B cell (primary cell): ENCODE measurements at places on chromosomes 3 and 15. TPM values are rescaled to one million over a fixed set of nuclear protein-coding genes. Genes with fewer than 3 reads are reported as not detected.

DNA sequence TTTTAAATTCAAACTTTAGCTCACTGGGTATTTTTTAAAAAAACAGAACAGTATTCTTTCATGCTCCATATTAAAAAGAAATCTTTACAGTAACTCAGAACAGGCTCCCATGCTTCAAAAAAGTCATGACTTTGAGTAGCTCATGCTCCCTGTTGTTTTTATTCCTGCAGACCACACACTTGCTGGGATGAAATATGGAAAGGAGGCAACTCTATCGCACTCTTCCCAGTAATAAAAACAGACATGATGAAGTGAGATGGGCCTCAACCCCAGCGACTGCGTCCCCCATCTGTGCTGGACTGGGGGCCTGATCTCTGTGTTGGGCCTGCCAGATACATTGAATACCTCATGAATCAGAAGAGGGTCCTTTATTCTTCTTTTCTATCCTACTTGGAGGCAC, 58.9 kb downstream of the ARHGEF3 start:
- H3K4me1 ChIP-seq = no peaks in the 10 kb centered on the region
- no peak for DNase-seq
- peaks cover 1% of the 10 kb centered on the region for H3K36me3 ChIP-seq
- H3K4me3 ChIP-seq = no peak overlapping the region
- H3K27ac ChIP-seq = no peak overlapping the region

Gene ABI3BP
- not detected in 2 replicates for total RNA-seq

DNA sequence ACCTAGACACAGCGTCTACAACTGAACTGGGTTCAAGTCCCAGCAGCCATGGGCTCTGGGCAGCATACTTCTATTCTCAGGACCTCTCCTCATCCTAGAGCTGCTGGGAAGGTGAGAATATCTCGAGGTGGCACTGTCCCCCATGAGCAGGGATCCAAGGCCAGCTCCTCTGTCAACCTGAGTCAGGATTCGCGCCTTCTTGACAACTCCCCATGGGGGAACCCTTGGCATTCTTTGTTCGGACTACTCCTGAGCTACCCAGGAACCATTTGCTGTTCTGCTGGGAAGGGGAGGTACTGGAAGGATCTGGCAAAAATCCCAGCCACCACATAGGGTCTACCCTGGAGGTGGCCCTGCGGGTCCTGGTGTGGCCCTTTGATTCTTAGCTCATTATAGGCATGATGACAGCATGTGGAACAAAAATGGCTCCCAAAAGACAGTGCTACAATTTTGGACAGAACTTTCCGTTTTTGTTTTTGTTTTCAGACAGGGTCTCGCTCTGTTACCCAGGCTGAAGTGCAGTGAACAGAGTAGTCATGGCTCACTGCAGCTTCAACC, 22.3 kb downstream of the PLXNB1 start:
- H3K4me3 ChIP-seq = no peak overlapping the region
- H3K4me1 ChIP-seq = no peaks in the 10 kb centered on the region
- no peaks in the 10 kb centered on the region for H3K36me3 ChIP-seq
- no peaks in the 10 kb centered on the region for H3K27me3 ChIP-seq
- no peak overlapping the region for H3K27ac ChIP-seq
- no peak for DNase-seq

DNA sequence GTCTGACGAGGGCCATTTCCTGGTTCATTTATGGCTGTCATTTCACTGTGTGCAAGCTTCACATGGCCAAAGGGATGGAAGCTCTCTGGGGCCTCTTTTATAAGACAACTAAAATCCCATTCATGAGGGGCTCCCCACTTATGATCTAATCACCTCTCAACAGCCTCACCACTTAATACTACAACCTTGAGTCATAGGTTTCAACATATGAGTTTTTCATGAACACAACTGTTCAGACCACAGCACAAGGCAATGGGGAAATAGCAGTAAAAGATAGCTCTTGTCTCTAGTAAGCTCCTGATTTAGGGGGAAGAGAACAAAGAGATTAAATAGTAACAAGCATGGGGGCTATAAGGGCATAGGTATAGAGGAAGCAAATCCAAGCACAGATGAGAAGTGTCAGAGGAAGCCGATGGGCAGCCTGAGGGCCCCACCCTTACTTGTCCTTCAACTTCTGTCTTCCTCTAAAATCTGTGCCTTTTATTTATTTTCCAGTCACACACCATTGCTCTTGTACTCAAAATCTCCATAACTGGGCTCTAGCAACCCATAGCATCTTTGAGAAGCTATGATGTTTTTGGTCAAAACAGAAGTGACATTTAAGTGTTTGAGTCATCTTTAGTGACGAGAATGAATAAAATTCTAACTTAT, 329.1 kb downstream of the UNC13C start:
- no peaks in the 10 kb centered on the region for H3K4me1 ChIP-seq
- H3K27ac ChIP-seq = no peak overlapping the region
- no peaks in the 10 kb centered on the region for H3K27me3 ChIP-seq
- no peak overlapping the region for H3K4me3 ChIP-seq
- DNase-seq = no peak

- H3K27me3 ChIP-seq = no peaks in the 10 kb centered on the region
- no peak overlapping the region for H3K4me3 ChIP-seq
- DNase-seq = no peak
- peaks cover 7% of the 10 kb centered on the region for H3K36me3 ChIP-seq
- no peak overlapping the region for H3K27ac ChIP-seq
These were observed 57.2 kb downstream of the SNX4 start for GRCh38 chr3:125462722-125463299.

DNA sequence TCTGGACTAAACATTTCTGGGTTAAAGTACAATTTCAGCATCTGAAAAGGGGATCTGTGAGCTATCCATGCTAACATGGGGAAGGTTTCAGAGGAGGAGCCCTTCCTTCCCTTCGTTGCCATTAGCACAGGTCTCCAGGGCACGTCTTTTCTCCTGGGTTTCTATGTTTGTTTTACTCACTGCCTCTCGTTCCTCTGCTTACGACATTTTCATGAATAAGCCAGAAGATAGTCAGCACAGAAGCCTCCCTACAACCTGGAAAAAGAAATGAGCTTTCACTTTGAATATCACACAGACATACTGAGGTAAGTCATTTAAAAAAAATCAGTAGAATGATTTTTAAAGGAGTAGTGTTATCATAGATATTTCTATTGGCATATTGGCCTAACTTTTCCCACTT, 117.2 kb upstream of the KCNMB2 start:
- H3K4me1 ChIP-seq = no peaks in the 10 kb centered on the region
- H3K27me3 ChIP-seq = no peaks in the 10 kb centered on the region
- no peaks in the 10 kb centered on the region for H3K36me3 ChIP-seq
- no peak overlapping the region for H3K4me3 ChIP-seq

GRCh38 chr3:12879191-12879815, 37.9 kb upstream of the RPL32 start:
- H3K4me1 ChIP-seq = peaks cover 17% of the 10 kb centered on the region
- H3K27me3 ChIP-seq = no peaks in the 10 kb centered on the region
- no peak overlapping the region for H3K4me3 ChIP-seq
- no peaks in the 10 kb centered on the region for H3K36me3 ChIP-seq
- H3K27ac ChIP-seq = no peak overlapping the region

Gene REC114
- total RNA-seq = not detected in 2 replicates

DNA sequence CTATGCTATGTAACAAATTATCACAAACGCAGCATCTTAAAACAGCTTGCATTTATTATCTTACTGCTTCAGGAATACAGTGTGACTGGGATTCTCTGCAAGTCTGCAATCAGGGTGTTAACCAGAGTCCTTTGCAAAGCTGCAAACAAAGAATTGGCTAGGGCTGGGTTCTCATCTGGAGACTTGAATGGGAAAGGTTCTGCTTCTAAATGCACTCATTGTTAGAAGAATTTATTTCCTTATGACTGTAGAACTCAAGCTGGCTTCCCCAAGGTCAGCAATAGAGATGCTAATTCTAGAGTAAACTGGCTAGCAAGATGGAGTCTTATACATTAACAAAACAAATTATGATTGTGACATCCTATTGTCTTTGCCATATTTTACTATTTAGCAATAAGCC, 673.7 kb downstream of the DIPK2A start:
- H3K36me3 ChIP-seq = no peaks in the 10 kb centered on the region
- no peak overlapping the region for H3K4me3 ChIP-seq
- no peak overlapping the region for H3K27ac ChIP-seq
- H3K4me1 ChIP-seq = no peaks in the 10 kb centered on the region

- no peaks in the 10 kb centered on the region for H3K27me3 ChIP-seq
- no peaks in the 10 kb centered on the region for H3K36me3 ChIP-seq
- no peak overlapping the region for H3K27ac ChIP-seq
- DNase-seq = no peak
- peaks cover 52% of the 10 kb centered on the region for H3K4me1 ChIP-seq
These were observed 4.5 kb downstream of the MESP2 start for GRCh38 chr15:89780601-89781000.

DNA sequence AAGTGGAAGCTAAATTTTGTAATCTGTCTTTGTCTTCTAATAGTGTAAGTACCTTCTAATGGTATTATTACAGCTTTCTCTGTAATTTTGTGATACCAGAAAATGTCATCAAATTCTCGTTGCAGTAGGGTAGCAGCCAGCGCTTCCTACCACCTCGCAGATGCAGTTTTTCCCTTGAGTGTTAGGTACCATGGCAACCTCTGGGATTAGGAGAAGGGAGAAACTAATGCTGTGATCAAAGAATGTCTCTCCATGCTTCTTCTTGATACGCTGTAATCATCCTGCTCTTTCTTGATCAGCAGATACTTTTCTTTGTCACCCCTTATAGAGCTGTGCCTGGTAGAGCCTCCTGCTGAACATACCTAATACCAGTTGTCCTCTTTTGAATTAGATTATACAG, 27.7 kb downstream of the SRP14 start:
- H3K4me3 ChIP-seq = no peak overlapping the region
- H3K36me3 ChIP-seq = peaks cover 22% of the 10 kb centered on the region
- H3K4me1 ChIP-seq = no peaks in the 10 kb centered on the region
- no peak overlapping the region for H3K27ac ChIP-seq
- DNase-seq = no peak

DNA sequence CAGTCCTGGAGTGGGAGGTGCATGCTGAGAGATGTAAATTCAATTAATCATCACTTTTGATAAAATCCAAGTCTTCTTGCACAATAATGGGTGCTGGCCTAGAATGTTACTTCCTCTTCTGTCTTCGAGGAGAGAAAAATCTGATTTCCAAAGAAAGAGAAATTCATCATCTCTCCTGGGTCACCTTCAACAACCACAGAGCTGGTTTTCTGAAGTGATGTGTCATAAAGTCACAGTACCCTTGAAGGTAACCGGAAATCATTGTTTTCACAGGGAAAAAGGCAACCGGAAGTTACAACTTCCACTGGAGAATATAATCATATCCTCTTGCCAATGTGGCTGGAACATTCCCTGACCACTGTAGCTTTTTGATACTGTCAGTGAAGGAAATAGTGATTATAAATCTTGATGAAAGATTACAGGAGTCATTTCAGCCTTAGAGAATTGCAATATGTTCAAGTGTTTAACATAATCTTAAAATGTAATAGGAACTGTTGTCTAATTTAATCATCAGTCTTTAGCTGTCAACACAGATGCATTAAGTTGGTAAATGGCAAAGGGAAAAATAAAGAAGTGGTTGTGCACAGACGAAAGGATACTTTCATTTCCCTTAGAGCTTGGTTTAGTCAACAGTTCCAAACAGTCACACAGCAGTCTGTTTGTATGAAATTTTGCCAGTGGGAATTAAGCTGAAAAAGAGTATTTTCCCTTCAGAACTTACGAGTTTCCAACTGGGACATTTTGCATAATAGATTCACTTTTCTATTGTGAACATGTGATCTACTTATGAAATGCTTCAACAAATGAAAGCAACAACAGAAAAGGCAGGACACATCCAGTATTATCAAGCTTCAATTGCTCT, 106.5 kb upstream of the SLC4A7 start:
- DNase-seq = peak; percentile 16
- no peaks in the 10 kb centered on the region for H3K27me3 ChIP-seq
- H3K4me1 ChIP-seq = peaks cover 23% of the 10 kb centered on the region
- no peak overlapping the region for H3K4me3 ChIP-seq

Gene MUSTN1
- 0.79 and 5.1 TPM in 2 replicates for total RNA-seq

DNA sequence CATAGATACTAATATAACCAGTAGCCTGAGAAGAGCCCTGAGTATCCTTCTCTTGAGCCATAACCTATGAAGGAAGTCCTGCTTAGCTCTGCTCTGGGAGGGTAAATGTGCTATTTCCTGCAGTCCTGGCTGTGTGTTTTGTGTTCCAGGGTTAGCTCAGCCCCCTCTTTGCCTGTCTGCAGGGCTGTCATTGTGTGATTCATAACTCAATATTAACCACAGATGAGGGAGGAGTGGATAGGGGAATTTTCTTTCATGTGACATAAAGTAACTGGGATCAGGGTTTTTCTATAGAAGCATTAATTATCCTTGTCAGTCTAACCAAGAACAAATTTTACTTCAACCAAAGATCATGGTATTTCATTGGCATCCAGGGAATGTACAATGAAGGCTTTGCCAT, 183.3 kb upstream of the ZBTB20 start:
- H3K36me3 ChIP-seq = no peaks in the 10 kb centered on the region
- DNase-seq = no peak
- no peak overlapping the region for H3K27ac ChIP-seq
- no peaks in the 10 kb centered on the region for H3K4me1 ChIP-seq

- no peaks in the 10 kb centered on the region for H3K27me3 ChIP-seq
- no peaks in the 10 kb centered on the region for H3K4me1 ChIP-seq
- no peak overlapping the region for H3K27ac ChIP-seq
- no peak overlapping the region for H3K4me3 ChIP-seq
These were observed 519.7 kb upstream of the FRG2C start for GRCh38 chr3:75144406-75144805.

DNA sequence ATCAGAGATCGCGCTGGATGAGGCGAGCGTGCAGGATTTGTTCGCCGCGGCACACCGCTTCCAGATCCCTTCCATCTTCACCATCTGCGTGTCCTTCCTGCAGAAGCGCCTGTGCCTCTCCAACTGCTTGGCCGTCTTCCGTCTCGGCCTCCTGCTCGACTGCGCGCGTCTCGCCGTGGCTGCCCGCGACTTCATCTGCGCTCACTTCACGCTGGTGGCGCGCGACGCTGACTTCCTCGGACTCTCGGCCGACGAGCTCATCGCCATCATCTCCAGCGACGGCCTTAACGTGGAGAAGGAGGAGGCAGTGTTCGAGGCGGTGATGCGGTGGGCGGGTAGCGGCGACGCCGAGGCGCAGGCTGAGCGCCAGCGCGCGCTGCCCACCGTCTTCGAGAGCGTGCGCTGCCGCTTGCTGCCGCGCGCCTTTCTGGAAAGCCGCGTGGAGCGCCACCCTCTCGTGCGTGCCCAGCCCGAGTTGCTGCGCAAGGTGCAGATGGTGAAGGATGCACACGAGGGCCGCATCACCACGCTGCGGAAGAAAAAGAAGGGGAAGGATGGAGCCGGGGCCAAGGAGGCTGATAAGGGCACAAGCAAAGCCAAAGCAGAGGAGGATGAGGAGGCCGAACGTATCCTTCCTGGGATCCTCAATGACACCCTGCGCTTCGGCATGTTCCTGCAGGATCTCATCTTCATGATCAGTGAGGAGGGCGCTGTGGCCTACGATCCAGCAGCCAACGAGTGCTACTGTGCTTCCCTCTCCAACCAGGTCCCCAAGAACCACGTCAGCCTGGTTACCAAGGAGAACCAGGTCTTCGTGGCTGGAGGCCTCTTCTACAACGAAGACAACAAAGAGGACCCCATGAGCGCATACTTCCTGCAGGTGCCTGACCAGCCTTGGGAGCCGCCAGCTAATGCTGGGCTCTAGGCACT, 819 bp downstream of the KLHL40 start:
- no peak for DNase-seq
- peaks cover 27% of the 10 kb centered on the region for H3K27me3 ChIP-seq
- no peak overlapping the region for H3K4me3 ChIP-seq

Gene TUSC7
- total RNA-seq = not detected in 2 replicates

GRCh38 chr3:118587847-118588246, 446.8 kb downstream of the IGSF11 start:
- no peak for DNase-seq
- no peak overlapping the region for H3K4me3 ChIP-seq
- H3K4me1 ChIP-seq = no peaks in the 10 kb centered on the region
- no peaks in the 10 kb centered on the region for H3K27me3 ChIP-seq
- H3K36me3 ChIP-seq = no peaks in the 10 kb centered on the region
- H3K27ac ChIP-seq = no peak overlapping the region

Gene PLA2G4F
- total RNA-seq = not detected in 2 replicates
